ENCODE measurements at places on chromosomes 1 and 21.

GRCh38 chr1:167762061-167762746 lies 40.4 kb downstream of the MPZL1 start:
- peak; percentile 20 for DNase-seq

DNA sequence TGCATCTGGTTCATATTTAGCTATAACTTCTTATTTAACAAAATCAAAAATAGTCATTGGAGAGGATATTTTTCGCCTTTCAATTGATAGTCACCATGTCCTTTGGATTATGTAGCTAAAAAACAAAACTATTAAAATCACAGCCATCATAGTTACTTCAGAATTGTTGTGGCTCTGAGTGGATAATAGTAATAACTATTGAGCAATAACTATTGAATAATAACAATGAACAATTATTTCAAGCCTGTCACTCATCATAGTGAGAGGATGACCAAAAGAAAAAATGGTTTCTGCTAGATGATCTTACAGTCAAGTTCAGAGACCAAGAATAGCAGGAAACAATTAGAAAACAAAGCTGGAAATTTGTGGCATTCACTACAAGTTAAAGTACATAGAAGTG lies 38.4 kb upstream of the AGL start:
- no peak for DNase-seq

- no peak for DNase-seq
Observed at GRCh38 chr1:166166329-166166697, 488 bp downstream of the FAM78B start.

DNA sequence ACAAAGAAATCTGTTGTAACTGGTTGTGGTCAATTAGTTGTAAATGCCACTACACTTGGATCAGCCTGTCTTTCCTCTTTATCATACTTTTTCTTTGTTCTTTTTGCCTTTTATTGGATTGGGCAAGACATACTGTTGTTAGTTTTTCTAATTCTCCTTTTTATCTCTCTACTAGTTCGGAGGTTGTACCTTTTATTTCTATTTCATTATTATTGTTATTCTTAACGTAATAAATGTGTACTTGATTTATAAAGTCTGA lies 59.2 kb downstream of the IVNS1ABP start:
- no peak for DNase-seq

DNA sequence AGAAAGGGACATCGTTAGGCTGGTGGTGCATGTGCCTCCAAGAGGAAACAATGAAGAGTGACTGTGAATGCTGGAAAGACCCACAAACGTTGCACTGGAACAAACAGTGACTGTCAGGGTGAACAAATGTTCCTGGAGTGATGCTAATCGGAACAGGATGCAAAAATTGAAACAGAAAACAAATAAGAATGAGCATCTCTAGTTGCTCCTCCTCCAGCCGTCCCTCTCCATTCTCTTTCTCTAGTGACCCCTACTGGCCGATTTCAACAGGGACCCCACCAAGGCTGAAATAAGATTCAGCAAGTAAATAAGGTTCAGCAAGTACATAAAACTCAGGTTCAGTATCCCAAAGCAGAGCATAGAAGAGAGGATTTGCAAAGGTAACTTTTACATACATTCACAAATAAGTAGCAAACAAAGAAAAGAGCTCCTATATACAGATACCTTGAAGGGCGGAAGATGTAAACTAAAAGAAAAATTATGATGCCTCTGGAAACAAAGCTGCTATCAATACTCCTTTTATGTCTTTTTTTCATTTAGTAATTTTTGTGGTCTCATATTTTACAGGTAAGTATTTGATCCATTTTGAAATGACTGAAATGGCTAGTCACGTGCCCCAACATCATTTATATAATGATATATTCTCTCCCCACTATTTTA lies 836.1 kb upstream of the ADAMTS5 start:
- peak; percentile 6 for DNase-seq

DNA sequence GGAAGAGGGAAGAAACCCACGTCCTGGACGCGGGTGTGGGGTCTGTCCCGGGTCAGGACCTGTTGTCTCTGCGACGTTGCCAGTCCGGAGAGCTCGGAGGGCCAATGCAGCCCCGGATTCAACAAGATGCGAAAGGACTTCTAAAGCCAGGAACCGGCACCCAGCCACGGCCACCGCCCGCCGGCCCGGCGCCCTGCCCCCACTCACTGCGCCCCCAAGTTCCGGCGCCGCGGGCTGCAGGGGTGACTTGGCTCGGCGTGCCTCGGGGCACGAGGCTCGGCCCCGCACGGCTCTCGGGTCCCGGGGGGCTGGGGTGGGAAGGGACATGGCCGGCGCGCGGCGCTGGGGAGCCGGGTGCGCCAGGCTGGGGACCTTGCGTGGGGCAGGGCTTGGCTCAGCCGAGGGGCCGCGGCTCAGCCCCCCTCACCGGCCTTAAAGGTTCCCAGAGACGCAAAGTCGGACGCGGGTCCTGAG lies 51.8 kb upstream of the H6PD start:
- no peak for DNase-seq

Data from CD4-positive, alpha-beta T cell treated with Interleukin-17A for 1 hour (primary cell).